ENCODE measurements at places on chromosomes 1 and 21. TPM values are rescaled to one million over a fixed set of nuclear protein-coding genes. Genes with fewer than 3 reads are reported as not detected.

The TCHH gene
- total RNA-seq, result not detected

The EXO1 gene
- total RNA-seq, result 3.4 TPM

The MSH4 gene
- total RNA-seq, result 0.68 TPM

The AKNAD1 gene
- 0.70 TPM for total RNA-seq

The OR2L13 gene
- total RNA-seq, result not detected

- H3K36me3 ChIP-seq, result no peaks in the 10 kb centered on the region
- DNase-seq, result no peak
- no peaks in the 10 kb centered on the region for H3K27me3 ChIP-seq
- peaks cover 70% of the 10 kb centered on the region for H3K4me1 ChIP-seq
- H3K4me3 ChIP-seq, result no peak overlapping the region
- peak overlapping the region; percentile 33 for H3K27ac ChIP-seq
Observed at GRCh38 chr21:31713973-31714740, 17.8 kb downstream of the SCAF4 start.

GRCh38 chr1:236677641-236678235, 8.6 kb upstream of the ACTN2 start:
- no peaks in the 10 kb centered on the region for H3K4me1 ChIP-seq
- H3K36me3 ChIP-seq, result no peaks in the 10 kb centered on the region
- DNase-seq, result no peak
- H3K27me3 ChIP-seq, result peaks cover 28% of the 10 kb centered on the region
- no peak overlapping the region for H3K4me3 ChIP-seq
- H3K27ac ChIP-seq, result no peak overlapping the region

DNA sequence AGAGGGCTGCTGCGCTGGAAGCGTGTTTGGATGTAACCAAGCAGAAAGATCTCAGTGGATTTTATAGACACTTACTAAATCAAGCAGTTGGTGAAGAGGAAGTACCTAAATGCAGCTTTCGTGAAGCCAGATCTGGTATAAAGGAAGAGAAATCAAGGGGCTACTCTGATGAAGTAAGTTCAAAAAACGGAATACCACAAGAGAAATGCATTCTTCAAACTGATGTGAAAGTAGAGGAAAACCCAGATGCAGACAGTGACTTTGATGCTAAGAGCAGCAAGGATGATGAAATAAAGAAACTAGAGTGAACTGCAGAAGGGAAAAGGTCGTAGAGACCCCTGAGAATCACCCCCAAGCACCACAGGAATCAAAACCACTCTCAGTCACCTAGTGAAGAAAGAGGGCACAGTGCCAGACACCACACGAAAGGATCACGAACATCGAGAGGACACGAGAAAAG, 40.8 kb upstream of the NEXN start:
- peaks cover 14% of the 10 kb centered on the region for H3K36me3 ChIP-seq
- H3K4me3 ChIP-seq, result no peak overlapping the region
- H3K27ac ChIP-seq, result no peak overlapping the region
- peaks cover 10% of the 10 kb centered on the region for H3K4me1 ChIP-seq

DNA sequence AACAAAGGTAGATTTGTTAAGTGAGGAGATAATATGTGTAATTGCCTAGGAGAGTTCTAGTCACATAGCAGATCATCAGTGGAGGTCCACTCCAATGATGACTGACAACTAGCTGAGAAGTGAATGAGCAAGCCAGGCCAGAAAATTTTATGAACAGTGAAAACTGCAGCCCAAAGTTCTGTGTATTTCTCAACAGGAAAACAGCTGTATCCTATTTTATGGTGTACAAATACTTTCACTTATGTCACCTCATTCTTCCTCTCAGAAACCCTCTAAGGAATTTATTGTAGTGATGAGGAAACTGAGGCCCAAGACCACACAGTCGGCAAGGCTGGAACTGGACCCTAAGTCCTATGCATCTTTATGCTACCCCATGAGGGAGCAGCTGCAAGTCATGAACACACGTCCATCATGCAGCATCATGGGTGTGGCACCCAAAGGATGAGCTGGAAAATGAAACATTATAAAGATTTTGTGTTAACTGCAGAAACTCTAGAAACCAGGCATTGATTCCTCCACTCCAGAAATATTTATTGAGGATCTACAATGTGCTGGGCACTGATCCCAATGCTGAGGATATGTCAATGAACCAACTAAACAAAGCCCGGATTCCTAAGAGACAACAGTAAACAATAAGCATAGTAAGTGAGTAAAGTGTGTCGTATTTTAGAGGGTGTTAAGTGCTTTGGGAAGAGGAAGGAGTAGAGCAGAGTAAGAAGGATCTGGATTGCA, 99.5 kb upstream of the DUSP10 start:
- H3K4me1 ChIP-seq, result peaks cover 29% of the 10 kb centered on the region
- H3K27me3 ChIP-seq, result no peaks in the 10 kb centered on the region
- no peaks in the 10 kb centered on the region for H3K36me3 ChIP-seq
- H3K27ac ChIP-seq, result peak overlapping the region; percentile 62
- H3K4me3 ChIP-seq, result no peak overlapping the region

DNA sequence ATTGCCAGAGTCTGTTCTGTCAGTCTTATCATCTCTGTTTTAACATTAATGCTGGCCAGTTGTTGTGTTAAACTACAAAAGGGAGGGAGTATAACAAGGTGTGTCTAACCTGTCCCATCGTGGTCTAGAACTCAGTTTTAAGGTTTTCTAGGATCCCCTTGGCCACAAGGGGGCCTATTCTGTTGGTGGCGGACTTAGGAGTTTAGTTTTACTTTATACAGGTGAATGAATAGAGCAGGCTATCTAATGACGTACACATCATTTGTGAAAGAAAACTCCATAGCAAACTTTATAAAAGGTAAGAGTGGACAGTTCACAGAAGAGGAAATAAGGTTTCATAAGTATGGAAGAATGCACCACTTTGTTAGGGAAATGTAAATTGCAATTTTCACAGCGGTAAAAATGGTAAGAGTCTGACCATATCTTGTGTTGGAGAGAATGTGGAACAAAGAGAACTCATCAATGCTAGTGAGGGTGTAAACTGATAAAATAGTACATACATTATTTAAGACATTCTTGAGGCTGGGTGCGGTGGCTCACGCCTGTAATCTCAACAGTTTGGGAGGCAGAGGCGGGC, 2.5 kb upstream of the ATF6 start:
- peak overlapping the region; percentile 72 for H3K27ac ChIP-seq
- DNase-seq, result no peak
- peaks cover 26% of the 10 kb centered on the region for H3K4me1 ChIP-seq
- peak overlapping the region; percentile 31 for H3K4me3 ChIP-seq

- no peaks in the 10 kb centered on the region for H3K36me3 ChIP-seq
- DNase-seq, result no peak
- no peak overlapping the region for H3K4me3 ChIP-seq
Observed at GRCh38 chr1:203506858-203507626, 13.1 kb downstream of the OPTC start.

DNA sequence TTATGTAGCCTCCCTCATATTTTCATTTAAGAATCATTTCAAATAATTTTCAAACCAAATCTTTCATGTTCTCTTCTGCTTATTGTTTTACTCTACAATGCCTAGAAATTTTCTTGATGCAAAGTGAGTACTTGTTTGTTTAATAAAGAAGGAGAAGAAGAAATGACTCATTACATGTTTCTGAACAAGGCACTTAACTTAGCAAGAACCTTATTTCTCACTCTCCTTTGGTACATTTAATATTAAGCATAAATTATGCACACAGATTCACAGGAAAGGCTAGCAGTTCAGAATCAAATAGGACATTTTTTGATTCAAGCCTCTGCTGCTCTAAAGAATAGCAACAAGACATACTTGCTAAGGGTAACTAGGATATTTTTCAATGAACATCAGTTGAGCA, 9.1 kb downstream of the SCYL3 start:
- H3K36me3 ChIP-seq, result peaks cover 36% of the 10 kb centered on the region
- no peaks in the 10 kb centered on the region for H3K27me3 ChIP-seq
- DNase-seq, result no peak
- H3K4me1 ChIP-seq, result peaks cover 12% of the 10 kb centered on the region

GRCh38 chr1:83641796-83642443, 357.0 kb downstream of the TTLL7 start:
- H3K36me3 ChIP-seq, result no peaks in the 10 kb centered on the region
- peaks cover 15% of the 10 kb centered on the region for H3K27me3 ChIP-seq
- DNase-seq, result no peak
- peaks cover 6% of the 10 kb centered on the region for H3K4me1 ChIP-seq

- H3K36me3 ChIP-seq, result no peaks in the 10 kb centered on the region
- peaks cover 35% of the 10 kb centered on the region for H3K4me1 ChIP-seq
- H3K27ac ChIP-seq, result peak overlapping the region; percentile 97
- H3K4me3 ChIP-seq, result peak overlapping the region; percentile 59
Observed at GRCh38 chr21:34545079-34545884, 33.3 kb upstream of the KCNE1 start.

- H3K4me1 ChIP-seq, result peaks cover 3% of the 10 kb centered on the region
- H3K4me3 ChIP-seq, result no peak overlapping the region
- H3K27ac ChIP-seq, result no peak overlapping the region
- no peaks in the 10 kb centered on the region for H3K27me3 ChIP-seq
Observed at GRCh38 chr1:43688109-43688387, 19.3 kb upstream of the ST3GAL3 start.
